ENCODE measurements at places on chromosomes 11 and 22.

- DNase-seq, result no peak
These were observed 48.0 kb downstream of the MCHR1 start for GRCh38 chr22:40727070-40727963.

- no peak for DNase-seq
These were observed 4.4 kb upstream of the RAPSN start for GRCh38 chr11:47453365-47453764.

DNA sequence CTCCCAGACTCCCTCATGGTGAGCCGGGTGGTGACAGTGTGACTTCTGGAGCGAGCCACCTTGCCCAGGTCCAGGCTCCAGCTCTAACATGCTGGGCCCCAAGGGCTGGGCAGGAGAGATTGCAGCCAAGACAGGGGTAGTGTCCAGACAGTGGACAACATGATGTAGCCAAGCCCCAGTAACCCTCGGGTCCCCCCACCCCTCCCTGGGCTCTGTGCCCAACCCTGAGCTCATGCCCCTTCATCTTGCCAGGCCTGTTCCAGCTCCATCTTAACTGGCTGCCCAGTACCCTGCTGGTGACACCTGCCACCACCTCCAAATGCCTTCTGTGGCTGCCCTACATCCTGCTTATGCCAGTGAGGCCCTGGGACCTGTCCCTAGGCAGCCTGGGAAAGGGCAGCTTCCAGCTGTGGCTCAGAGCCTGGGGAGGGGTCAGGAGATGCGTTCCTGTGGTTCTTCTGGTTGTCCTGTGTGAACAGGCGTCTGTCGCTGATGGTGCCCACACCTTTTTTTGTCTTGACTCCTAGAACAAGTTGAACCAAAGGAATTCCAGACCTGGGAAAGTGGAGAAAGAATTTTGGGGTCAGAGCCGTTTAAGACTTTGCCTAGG lies 12.5 kb upstream of the SYT12 start:
- no peak for DNase-seq

DNA sequence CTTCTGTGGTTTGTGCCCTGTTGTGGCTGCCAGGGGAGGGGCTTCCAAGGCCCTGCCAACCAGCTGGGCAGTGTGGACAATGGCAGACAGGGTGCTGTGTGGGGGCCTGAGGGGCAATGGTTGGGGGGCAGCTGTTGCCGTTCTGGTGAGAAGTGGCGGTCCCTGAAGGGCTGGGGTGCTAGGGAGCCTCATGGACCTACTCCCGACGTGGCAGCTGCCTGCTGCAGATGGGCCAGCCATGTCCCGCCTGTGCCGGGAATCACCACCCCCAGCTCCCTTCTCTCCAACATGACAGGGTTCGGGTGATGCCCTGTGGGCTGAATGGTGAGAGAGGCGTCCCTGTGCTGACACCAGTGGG lies 74.2 kb downstream of the KCNQ1 start:
- no peak for DNase-seq

DNA sequence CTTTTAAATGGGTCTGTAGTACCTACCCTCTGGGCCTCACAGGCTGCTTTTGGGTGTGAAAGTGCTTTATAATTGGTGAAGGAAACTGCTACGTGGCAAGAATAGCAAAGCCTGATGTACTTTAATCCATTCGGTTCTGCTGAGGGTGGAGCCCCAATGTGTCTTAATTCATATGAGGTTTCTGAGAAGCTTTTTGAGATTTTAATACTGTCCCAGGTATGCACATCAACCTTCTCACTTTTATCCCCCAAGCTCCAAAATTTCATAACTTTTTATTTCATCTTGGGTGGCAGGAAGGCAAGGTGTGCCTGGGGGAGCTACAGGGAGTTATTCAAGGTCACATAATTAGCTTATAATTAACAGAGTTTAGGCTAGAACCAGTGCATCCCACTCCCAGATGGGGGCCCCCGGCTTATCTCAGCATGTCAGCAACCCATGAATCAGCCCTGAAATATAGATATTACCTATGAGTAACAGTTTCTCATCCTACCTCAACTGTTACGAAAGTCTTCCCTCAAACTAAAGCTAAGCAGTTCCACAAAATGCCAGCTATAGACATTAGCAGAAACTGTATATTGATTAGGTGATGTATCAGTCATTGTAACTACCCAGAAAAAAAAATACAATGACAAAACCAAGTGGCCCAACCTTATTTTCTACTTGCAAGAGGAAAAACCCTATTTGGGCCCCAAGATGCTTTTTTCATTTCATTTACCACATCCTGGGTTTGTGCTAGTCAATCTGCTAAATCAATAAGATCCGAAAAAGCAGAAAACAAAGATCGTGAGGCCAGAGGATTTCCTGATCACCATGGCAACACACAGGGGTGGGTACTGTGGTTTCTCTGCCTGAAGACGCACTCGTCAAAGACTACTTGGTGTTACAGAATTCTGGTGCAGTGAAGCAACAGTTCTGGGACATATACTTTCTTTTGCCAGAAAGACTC lies 26.7 kb downstream of the CD44 start:
- peak; percentile 79 for DNase-seq

GRCh38 chr22:35915477-35916013 lies 113.1 kb downstream of the RBFOX2 start:
- no peak for DNase-seq

- no peak for DNase-seq
These were observed 540.7 kb upstream of the CADM1 start for GRCh38 chr11:116044941-116045340.

DNA sequence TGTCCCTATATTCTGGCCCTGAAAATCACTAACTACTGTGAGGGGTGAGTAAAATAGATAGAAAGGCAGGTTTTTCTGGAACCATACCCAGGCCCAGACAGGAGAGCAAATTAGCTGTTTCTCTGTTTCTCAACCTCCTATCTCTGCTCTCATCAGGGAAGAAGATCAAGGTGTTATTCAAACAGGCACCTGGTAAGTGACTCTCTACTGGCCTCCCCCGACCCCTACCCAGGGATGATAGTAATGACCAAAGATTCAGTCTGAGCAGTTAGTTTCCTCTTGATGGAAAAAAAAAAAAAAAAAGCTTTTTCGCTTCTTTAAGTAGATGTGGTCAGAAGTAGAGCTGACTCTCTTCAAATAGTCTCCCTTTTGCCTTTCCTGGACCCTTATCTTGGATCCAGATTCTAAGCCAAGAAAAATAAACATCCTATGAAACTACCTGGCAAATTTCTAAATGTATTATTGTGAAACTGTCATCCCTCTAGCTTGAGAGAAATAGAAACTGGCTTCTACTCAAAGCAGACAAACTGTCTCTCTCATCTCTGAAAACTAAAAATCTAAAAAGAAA lies 9.9 kb downstream of the LRRC4C start:
- DNase-seq, result no peak

- DNase-seq, result no peak
These were observed 7.1 kb downstream of the ABCG4 start for GRCh38 chr11:119155733-119156492.

DNA sequence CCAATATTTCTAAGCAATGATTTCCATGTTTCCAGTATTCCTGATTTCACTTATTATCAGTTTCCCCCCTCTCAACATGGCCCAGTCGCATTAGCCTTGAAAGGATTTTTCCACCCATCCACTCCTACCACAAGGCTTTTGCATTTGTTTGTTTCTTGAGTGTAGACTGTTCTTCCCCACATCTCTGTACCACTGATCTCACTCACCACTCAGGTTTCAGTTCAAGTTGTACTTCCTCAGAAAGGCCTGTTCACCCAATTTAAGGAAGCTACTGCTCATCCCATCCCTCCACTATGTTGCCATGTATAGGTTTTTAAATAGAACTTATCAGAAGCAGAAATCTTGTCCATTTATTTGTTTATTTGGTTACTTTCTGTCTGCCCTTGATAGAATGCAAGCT lies 472.3 kb downstream of the FAM181B start:
- DNase-seq, result no peak

DNA sequence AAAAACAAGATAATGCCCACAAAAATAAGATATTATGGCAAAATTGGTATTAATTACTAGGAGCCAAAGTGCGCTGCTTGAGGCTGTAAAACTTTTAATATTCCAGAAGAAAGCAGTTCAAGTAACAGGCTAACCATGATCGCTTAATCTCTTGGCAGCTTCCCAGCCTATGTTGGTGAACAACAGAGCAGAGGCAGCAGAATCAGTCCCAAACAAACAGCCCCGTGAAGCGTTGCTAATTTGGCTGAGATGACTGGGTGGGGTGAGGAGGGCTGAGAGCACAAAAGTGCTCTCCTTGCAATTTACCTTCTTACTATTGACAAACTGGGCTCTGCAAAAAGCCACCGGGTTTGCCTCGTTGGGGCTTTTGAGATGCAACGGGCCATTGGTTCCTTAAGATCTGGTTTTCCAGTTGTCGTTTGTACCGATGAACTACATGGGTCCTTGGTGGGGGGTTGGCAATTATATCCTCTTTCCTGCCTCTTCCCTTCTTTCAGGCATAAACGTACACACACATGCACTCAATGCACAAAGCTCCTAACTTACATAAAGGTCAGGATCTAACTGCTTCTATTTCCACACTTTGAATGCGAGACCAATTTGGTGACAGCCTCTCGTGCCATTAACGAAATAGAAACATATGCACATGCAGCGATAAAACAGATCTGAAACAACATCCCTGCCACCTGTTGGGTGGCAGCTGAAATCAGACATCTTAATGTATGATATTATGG lies 407.6 kb upstream of the CADM1 start:
- DNase-seq, result no peak

- no peak for DNase-seq
These were observed 87.8 kb downstream of the MIAT start for GRCh38 chr22:26744892-26745808.

DNA sequence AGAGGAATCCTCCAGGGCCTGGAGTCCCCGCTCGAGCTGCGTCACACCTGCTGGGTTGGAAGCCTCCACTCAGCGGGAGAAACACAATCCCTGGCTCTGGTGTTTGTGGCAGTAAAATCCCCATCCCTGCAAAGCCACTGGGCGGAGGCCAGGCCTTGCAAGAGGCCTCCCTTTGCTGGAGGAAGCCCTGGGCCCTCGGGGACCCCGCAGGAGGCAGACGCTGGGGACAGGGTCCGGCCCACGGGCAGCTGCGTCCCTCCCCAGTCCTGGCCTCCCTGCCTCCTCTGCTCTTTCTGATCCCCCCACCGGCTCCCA lies 194.7 kb downstream of the BRD1 start:
- no peak for DNase-seq

DNA sequence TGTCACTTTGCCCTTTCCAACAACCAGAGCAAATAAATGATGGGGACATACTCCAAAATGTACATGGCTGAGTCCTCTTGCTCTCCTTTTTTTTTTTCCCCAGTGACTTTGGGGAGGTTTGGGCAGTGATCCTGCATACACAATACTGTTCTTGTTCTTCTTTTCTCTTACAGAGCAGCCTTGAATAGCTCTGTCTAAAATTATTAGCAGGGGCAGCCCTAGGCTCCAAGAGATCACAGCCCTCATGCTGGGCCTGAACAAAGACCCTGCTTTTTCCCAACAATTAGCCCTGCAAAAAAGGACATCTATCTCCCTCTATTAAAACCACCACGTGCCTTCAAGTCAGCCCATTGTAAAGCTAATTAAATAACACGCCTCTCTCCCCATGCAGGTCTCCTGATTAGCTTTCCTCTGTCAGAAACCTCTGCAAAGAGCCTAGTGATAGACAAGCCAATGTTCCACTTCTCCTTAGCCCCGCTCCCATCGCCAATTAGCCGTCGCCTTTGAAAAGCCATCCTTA lies 54.7 kb downstream of the ETS1 start:
- no peak for DNase-seq

DNA sequence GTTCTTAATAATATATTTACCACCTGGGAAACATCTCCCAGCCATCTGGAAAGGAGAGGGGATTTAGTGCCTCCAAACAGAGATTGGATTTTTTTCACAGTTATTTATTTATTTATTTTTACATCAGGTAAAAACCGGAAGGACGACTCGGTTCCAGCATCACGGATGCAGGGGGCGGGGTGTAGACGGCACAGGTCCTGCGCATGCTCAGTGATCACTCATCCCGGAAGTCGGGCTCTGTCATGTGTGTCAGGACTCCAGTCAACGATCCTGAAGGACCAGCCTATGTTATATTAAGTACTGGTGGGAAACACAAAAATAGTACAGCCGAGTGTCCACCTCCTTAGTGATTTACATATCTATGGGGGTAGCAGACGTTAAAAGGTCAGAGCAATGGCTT lies 467.6 kb downstream of the NTM start:
- DNase-seq, result no peak

GRCh38 chr11:17771415-17771814 lies 36.8 kb downstream of the KCNC1 start:
- no peak for DNase-seq

DNA sequence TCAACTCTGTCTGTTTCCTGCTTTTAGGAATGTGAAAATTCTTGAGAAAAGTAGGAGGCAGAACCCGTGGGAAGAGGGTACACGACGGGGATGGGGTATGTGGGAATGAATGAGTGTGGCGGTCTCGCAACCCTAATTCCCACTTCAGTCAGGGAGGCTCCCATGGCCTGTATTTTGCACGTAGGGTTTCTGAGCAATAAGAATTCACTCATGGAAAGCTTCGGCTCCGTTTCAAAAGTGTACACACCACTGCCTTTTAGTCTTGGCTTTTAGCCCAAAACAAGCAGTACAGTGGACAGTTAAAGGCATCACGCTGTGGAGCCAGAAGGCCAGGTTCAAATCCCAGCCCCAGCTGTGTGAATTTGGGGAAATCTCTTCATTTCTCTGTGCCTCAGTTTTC lies 116.7 kb downstream of the MN1 start:
- DNase-seq, result no peak

- DNase-seq, result no peak
These were observed 781 bp downstream of the ANO9 start for GRCh38 chr11:441043-441417.

GRCh38 chr22:31019191-31019930 lies 50.3 kb downstream of the TUG1 start:
- DNase-seq, result no peak

GRCh38 chr11:102676084-102676483 lies 29.5 kb downstream of the MMP27 start:
- DNase-seq, result no peak

DNA sequence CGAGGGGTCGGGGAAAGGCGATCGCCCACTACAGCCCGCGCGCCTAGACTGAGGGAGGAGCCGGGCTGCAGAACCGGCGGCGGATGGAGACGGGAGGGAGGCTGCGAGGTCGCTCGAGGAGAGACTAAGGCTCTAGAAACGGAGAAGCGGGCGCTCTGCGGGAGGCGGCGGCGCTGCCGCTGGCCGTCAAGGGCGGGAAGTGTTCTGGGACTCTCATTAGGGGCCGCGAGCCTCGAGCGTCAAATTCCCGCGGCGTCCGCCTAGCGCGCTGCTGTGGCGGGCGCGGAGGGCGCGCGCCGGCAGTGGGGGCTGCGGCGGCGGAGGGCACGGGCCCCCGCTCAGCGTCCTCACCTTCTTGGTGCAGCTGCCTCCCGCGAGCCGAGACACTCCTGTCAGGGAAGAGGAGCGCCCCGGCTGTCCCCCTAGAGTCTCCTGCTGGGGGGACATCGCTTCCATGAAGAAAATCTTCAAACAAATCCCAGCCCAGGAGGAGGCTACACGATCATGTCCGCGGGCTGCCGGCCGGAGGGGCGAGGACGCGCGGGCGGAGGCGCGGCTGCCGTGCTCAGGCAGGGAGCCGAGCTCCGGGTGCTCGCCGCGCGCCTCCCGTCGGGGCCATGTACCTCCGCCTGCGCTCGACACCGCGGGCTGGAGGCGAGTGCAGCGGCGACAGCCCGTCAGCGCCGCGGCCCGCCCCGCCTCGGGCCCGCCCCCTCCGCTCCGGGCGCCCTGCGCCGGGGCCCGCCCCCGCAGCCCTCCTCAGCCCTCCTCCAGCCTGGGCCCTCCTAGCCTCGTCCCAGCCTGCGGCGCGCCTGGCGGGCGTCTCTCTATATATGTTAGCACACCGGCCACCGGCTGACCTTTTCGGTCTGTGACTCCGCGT lies at the start of gene ARHGAP20:
Gene ARHGAP20, minus strand, starts transcription at position 662 of the 883 bp plus-strand sequence. Its CDS starts 206 bp downstream, at position 456.
- peak; percentile 64 for DNase-seq
